Activated naive CD8-positive, alpha-beta T cell treated with anti-CD3 and anti-CD28 coated beads, Interleukin-2, amount 50 U/mL, for 16 hours (primary cell): ENCODE measurements at places on chromosomes 12 and 14.

- no peak for DNase-seq
Measured at GRCh38 chr12:127619869-127620734, 646.9 kb upstream of the TMEM132C start.

DNA sequence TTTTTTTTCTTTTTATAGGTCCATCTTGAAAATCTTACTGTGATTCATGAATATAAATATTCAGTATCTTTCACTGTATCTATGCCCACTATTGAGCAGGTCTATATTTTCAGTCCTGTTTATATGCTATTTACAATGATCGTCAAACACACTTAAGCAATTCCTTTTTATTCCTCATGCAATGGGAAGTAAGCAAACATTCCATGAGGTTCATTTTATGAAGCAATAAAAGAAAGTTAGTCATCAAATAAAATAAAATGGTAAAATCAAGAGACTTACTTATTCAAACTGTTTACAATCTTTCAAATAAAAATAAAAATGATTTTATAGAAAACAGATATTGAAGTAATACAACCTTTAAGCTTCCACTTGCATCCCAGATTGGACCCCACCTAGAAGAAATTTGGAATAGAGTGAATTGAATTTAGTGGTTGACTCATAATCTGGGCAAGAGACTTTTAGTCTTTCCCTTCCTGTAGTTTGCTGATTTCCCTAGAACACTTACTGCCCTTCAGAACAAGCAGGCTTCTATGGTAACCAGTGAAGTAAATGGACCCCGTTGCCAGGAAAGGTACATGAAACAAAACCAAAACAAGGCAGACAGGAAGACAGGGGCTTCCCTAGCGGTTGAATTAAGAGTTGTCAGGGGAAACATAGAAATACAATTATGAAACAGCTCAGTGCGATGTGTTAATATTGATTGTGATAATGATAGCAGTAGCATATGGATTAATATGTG, 241.0 kb upstream of the ATP2B1 start:
- DNase-seq, result no peak

DNA sequence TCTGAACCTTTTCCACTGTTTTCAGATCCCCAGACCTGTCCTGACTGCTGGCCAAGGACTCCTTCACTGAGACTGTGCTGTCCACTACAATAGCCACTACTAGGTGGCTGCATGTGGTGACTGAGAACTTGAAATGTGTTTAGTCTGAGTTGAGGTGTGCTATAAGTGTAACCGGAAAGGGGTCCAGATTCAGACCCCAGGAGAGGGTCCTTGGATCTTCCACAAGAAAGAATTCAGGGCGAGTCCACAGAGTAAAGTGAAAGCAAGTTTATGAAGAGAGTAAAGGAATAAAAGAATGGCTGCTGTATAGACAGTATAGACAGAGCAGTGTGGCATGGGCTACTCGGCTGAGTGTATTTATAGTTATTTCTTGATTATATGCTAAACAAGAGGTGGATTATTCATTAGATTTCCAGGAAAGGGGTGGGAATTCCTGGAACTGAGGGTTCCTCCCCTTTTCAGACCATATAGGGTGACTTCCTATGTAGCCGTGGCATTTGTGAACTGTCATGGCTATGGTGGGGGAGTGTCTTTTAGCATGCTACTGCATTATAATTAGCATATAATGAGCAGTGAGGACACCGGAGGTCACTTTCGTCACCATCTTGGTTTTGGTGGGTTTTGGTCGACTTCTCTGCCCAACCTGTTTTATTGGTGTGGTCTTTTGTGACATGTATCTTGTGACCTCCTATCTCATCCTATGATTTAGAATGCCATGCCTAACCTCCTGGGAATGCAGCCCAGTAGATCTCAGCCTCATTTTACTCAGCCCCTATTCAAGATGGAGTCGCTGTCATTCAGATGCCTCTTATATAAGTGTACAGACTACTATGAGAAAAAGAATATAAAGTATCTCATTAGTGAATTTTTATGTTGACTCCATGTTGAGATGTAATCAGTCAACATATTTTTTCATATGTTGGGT, 70.0 kb upstream of the SRSF5 start:
- DNase-seq, result no peak

- DNase-seq, result no peak
Measured at GRCh38 chr12:72471806-72472205, 199.6 kb downstream of the TRHDE start.

DNA sequence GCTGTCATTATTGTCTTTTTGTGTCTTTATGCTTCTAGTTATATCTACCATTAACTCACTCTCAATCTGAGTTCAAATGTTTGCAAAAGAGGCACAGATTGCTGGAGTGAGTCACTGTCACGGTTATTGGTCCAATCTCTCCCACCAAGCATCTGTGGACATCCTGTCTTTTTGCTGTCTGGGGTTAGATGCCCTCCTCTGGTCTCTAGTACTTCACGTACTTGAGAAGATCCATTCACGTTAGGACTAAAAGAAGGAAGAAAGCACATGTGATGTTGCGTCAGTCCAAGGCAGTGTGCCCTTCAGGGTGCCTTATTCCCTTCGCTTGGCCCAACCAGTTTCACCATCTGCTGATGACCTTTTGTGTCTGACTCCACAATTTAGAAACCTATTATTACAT, 72.3 kb upstream of the STXBP6 start:
- no peak for DNase-seq

DNA sequence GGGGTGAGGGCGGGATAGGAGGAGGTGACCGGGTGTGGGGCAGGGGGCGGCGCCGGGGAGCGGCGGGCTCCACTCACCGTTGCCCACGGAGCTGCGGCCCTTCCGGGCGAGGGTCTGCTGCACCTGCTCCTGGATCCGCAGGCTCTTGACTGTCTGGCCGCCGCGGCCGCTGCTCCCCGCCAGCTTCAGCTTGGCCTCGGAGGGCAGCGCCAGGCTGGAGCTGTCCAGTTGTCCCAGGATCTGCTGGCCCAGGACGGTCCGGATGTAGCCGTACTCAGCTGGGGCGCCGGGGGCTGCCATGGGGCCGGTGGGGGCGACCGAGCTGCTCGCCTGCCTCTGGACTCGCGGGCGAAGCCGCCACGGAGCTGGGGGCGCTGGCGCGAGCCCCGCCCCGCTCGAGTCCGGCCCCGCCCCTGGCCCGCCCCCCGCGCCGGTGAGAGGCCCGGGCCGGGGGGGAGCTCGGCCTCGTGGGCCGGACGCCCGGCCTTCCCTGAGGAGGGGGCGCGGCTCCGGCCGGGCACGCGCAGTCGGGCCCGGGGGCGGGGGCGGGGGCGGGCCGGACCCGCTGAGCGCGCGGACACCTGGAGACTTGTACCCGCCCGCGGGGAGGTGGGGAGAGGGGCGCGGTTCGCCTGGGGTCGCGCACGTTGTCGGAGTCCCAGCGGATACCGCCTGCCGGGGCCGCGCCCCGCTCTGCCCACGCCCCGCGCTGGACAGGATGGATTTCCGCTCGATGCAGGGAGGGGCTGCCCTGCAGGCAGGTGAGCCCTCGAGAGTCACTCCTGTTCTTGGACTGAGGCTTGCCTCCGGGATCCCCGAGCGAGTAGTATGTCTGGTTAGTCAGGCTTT, at the start of gene PKP2:
Gene PKP2, minus strand, starts transcription at position 346 of the 849 bp plus-strand sequence. Its CDS starts 46 bp downstream, at position 300.
- no peak for DNase-seq

- DNase-seq, result no peak
Measured at GRCh38 chr12:6452944-6453630, 1.2 kb downstream of the TAPBPL start.

- no peak for DNase-seq
Measured at GRCh38 chr12:117139025-117139717, 40.0 kb upstream of the TESC start.

- DNase-seq, result no peak
Measured at GRCh38 chr14:52778702-52779101, 12.7 kb downstream of the GNPNAT1 start.
